A549 treated with CpdA at 1 μM for 4 hours (cell line): ENCODE measurements at places on chromosomes 16 and 17. TPM values are rescaled to one million over a fixed set of nuclear protein-coding genes. Genes with fewer than 3 reads are reported as not detected.

Gene C16orf96
- total RNA-seq: not detected in 5 replicates

Gene CHST4
- total RNA-seq: 0.06 to 0.20 TPM (median 0.06 TPM) in 4 of 5 replicates, not detected in the other

Gene ANKS3
- total RNA-seq: 21.0 to 28.3 TPM (median 26.5 TPM) in 5 replicates

Gene CLEC19A
- total RNA-seq: 0.06 to 0.16 TPM (median 0.13 TPM) in 4 of 5 replicates, not detected in the other

Gene OGFOD1
- total RNA-seq: 63.9 to 103 TPM (median 74.3 TPM) in 5 replicates

Gene TMEM238L
- total RNA-seq: not detected in 5 replicates

Gene TMED6
- 0.06 TPM in 1 of 5 replicates, not detected in the others for total RNA-seq

Gene CMTM2
- total RNA-seq: 0.15 TPM in 1 of 5 replicates, not detected in the others
